ENCODE measurements at places on chromosomes 16 and 17.

DNA sequence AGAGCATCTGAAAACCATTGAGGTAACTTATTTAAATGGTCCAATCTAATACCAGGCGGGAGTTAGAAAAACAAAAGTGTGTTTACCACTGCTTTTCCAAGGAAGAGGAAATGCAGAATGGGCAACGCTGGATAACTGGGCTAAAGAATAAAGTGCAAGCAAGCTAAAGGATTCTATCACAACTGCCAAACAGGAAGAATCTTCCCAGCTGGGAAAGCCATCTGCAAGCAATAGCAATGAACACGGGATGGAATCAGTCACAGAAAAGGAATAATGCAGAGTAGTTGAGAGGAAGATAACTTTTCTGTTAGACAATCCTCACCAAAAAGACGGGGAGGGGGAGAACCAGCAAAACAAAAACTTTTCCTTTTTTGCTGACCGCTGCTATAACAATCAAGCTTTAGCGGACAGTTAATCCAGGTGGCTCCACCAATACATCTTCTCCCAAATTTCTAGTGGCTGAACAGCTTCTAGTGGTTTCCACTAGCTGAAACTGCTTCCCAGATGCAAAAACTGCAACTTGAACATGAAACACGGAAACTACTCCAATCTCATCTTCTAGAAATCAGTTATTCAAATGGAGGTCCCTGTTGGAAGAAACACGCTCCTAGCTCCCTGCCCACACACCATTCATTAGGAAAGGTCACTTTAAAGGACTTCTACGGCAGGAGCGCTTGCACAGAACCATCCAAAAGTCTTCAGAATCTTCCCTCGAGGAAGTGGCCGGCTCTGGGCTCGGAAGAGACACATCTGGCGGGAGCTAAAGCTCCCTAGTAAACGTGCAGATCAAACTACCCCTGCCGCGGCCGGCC lies 929 bp downstream of the TMEM11 start:
- no peak for DNase-seq

GRCh38 chr17:75694536-75694935 lies 26.7 kb upstream of the ITGB4 start:
- DNase-seq = no peak

DNA sequence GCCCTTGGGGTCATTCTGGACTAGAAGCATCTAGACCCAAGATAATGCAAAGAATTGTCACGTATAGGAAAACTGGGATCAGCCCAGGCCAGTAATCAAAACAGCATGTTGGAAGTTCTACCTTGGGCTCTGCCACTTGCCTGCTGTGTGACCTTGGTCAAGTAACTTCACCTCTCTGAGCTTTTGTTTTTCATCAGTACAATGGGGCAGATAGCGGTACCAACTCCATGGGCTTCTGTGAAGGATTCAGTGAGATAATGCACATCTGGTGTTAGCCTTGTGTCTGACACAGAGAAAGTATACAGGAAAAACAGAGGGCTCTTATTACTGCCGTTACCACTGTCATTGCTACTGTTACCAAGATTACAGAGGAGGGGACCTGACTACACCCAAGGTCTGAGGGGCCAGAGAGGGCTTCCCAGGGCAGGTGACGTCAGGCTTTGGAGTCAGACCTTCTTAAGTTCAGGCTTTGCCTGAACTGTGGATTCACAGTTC lies 24.6 kb downstream of the CMIP start:
- DNase-seq = no peak

DNA sequence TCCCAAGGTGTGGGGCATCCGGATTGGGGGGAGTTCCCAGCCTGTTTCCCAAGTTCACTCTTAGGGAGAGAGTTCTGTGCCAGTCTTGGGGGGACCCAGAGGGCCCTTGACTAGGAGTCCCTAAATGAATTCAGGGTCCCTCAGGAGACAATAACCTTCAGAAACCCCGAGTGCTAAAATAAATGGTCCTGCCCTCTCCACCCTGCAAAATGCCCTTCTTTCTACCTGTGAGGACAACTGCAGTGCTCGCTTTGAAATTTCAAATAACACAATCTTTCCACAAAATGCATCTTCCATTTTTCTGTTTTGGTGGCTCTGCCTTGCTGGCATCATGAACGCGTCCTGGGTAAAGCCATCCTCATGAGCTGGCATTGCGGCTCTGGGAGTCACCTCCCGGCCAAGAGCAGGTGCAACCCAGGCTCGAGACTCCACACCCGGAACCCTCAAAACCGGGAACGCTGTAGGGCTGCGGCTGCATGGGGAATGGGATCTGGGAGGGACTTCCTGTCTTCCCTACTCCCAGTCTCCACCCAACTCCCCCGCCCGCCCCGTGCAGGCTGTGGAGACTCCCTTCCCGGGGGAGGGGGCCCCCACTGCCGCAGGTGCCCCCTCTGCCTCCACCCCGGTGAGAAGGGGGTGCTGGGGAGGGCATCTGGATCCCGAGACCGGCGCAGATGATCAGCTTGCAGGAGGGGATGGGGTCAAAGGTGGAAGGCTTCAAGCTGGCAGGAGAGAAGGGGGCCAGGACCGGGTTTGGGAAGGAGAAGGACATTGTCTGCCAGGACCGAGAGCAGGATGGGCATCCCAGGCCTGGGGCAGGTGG lies at the start of gene ZNF205:
TSS of gene ZNF205 (plus strand) at position 529 of the 823 bp plus-strand sequence. CDS start 845 bp downstream, outside the sequence.
- DNase-seq = no peak

GRCh38 chr17:77488531-77489238 lies 347.9 kb downstream of the SEC14L1 start:
- no peak for DNase-seq

Measured in AG09319 (cell line).